Central memory CD8-positive, alpha-beta T cell (primary cell): ENCODE measurements at places on chromosomes 4 and X.

DNA sequence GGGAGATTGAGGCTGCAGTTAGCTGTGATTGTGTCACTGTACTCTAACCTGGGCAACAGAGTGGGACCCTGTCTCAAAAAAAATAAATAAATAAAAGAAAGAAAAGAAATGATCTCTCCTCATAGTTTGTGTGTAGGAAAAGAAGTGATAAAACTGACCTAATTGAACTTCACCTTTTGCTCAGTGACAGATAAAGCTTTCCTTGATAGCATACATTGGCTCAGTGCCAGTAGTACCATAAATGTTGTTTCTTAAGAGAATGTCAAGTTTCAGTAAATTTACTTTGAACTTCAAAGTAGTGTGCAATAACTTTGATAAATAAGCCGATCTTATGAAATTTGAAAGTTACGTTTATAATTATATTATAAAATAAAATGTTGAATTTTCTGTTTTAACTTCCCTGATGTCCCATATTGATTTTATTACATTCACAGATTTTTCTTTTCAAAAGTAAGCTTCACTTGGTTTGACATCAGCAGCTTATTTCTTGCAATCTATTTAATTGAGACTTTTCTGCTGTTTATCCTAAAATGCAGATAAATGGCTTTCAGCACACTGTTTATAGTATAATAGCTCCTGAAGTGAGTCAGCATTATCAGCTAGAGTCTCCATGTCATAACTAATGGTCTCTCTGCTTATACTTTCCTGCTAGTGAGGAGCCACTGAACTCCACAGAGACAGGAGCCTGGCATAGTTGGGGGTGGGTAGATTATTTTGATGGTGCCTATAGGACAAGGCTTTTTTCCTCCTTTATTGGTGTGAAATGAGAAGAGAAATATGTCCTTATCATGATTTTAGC lies 330.1 kb downstream of the BMPR1B start:
- peaks cover 11% of the 10 kb centered on the region for H3K27me3 ChIP-seq
- H3K4me1 ChIP-seq = no peaks in the 10 kb centered on the region
- no peak overlapping the region for H3K4me3 ChIP-seq
- no peak overlapping the region for H3K27ac ChIP-seq
- no peaks in the 10 kb centered on the region for H3K36me3 ChIP-seq
- no peak for DNase-seq

DNA sequence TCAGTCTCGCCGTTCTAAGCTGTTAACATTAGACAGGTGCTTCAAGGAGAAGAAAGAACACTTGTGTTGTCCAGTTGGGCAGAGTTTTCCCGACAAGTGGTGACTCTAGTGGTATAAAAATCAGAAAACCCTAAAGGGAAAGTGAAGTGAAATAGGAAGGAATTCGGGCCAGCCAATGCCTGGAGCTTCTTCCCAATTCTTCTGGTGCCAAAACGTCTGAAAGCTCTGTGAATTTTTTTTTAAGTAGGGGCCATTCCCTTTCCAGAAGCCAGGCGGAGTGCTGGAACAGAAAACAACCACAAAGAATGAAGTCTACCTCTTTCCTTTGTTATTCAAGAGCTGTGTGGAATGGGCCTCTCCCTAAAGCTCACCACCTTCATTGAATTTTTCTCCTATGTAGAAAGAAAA lies 43.1 kb upstream of the PPARGC1A start:
- no peak for DNase-seq
- H3K4me3 ChIP-seq = no peak overlapping the region

DNA sequence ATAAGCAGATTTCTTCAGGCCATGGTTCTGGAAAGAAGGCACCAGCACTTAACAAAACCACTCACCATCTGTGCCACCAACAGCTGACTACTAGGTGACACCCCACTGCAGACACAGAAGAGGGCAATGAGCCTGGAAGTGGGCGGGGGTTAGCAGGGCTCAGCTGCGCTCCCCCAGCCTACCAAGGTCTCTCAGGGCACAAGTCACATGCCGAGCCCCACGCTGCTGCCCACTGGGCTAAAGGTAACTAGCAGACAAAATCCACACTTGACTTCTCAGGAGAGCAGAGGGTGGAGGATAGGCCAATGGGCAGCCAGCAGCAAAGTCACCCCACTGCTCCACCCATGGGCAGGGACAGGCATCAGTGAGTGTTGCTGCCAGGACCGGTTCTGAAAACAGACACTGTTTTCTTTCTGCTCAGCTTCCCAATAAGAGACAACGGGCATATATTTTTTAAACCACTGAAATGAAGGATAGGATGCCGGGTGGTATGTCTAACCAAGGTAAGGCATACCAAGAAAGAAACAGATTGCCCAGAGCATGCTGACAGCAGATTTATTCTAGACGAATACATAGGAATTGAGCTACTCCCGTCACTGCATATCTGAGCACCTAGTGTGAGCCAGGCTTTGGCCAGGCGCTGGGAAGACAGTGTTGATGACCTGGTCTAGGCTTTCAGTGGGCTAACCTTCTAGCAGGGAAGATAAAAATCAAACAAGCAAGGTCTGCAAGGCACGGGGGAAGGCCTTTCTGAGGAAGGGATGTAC lies 20.1 kb downstream of the ACSL1 start:
- H3K4me3 ChIP-seq = no peak overlapping the region
- H3K36me3 ChIP-seq = peaks cover 9% of the 10 kb centered on the region
- DNase-seq = no peak
- H3K27ac ChIP-seq = no peak overlapping the region
- no peaks in the 10 kb centered on the region for H3K27me3 ChIP-seq
- peaks cover 29% of the 10 kb centered on the region for H3K4me1 ChIP-seq

- no peak overlapping the region for H3K4me3 ChIP-seq
- H3K27ac ChIP-seq = no peak overlapping the region
- H3K4me1 ChIP-seq = no peaks in the 10 kb centered on the region
- no peak for DNase-seq
- no peaks in the 10 kb centered on the region for H3K27me3 ChIP-seq
Observed at GRCh38 chr4:123415977-123416376, 19.4 kb downstream of the SPRY1 start.

- H3K36me3 ChIP-seq = no peaks in the 10 kb centered on the region
- no peaks in the 10 kb centered on the region for H3K27me3 ChIP-seq
- no peak for DNase-seq
- no peak overlapping the region for H3K4me3 ChIP-seq
- H3K4me1 ChIP-seq = no peaks in the 10 kb centered on the region
Observed at GRCh38 chr4:86329431-86329830, 30.4 kb downstream of the MAPK10 start.

DNA sequence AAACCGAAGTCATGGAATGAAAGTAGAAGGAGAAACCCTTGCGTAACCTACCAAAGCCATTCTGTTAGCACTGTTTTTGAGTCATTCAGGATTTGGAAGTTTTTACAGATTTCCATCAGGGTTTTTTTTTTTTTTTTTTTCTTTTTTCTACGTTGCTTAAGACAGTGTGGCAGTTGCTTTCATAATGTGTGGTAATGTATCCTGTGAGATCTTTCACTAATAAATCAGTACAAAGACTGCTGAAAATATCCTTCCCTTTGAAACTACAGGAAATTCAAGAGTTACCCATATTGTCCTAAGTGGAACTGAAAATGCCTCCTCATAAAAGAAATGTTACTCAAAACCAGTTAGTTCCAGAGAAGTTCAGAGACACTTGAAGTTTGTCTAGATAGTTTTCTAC lies 137.8 kb downstream of the RAPGEF2 start:
- peaks cover 4% of the 10 kb centered on the region for H3K4me1 ChIP-seq
- no peaks in the 10 kb centered on the region for H3K27me3 ChIP-seq
- H3K27ac ChIP-seq = no peak overlapping the region
- no peak overlapping the region for H3K4me3 ChIP-seq
- DNase-seq = no peak
